ENCODE measurements at places on chromosomes 1 and 21.
A peak's percentile ranks its signal among the peaks of the same experiment; 100 is the strongest.

DNA sequence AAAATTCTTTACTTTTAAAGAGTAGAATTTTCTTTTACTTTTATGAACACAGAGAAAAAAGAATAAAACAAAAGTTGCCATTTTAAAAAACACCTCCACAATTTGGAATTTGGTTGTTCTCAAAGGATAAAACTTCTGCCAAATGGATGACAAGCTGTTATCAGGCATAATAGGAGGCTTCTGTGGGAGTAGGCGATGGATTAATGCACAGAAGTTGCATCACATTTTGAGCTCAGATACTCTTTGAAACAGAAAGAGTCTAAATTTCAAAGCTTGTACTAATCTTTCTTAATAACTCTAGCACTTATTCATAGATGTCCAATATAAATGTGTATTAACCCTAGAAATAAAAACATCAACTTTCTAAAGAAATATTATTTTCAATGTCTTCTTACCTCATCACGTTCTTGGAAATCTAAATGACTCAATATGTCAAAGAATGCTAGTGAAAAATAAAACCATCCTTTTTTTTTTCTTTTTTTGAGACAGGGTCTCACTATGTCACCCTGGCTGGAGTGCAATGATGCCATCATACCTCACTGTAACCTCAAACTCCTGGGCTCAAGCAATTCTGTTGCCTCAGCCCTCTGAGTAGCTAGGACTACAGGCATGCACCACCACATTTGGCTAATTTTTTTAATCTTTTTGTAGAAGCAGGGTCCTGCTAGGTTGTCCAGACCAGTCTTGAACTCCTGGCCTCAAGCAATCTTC lies 112.8 kb upstream of the USP25 start:
- DNase-seq, result no peak

GRCh38 chr21:26759731-26760130 lies 85.5 kb downstream of the ADAMTS1 start:
- no peak for DNase-seq

DNA sequence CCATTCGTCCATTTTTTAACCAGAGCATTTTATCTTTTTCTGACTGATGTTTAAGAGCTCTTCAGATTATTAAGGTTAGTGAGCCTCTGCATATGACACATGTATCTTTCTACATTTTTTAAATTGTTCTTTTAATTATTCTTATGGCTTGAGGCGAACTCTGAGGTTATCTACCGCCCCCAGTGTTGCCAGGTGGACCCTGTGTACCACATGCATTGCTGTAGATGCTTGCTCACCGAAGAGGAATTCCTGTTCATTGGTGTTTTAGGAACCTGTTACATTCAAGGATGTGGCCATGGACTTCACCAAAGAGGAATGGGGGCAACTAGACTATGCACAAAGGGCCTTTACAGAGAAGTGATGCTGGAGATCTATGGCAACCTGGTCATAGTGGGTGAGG lies 31.8 kb downstream of the ZNF684 start:
- DNase-seq, result no peak

- DNase-seq, result no peak
These were observed 49.7 kb downstream of the SLX9 start for GRCh38 chr21:44989537-44989886.

- no peak for DNase-seq
These were observed 7.0 kb downstream of the EPHX1 start for GRCh38 chr1:225816643-225817538.

GRCh38 chr1:209768354-209768774 lies 12.5 kb downstream of the TRAF3IP3 start:
- peak; percentile 66 for DNase-seq

DNA sequence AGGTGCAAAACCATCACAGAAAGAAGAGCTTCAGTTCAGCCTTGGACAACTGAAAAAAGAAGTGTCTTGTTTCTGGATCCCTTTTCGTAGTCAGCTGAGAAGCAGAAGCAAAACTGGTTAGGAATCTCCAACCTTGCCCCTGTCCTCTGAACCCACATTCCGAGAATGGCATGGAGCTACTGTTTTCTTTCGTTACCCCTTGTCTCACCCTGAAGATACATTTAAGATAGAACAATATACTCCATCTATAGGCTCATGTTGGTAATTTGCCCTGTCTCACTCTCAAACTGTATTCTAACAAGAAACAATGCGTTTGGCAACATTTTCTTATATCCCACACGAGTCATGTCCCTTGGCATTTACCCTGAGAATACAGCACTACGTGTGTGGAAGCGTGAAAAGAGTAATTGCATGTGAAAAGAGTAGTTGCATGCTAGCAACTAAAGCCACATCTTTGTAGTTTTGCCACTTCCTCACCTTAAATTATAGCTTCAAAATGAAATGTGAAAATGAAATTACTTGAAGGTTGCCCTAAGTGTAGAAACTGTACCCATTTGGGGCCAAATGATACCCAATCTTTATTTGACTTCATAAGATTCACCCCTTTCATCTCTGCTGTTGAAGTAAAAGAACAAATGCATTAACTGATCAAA lies 5.3 kb downstream of the SLAMF7 start:
- no peak for DNase-seq

DNA sequence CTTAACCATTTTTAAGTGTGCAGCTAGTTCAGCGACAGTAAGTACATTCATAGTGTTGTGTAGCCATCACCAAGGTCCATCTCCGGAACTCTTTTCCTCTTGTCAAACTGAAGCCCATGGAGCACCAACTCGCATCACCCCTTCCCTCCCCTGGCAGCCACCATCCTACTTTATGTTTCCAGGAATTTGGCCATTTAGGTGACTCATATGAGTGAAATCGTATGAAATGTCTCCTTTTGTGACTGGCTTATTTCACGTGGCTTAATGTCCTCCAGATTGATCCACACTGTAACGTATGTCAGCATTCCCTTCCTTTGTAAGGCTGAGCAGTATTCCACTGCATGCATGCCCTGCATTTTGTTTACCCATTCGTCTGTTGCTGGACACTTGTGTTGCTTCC lies 2.5 kb downstream of the COL6A2 start:
- no peak for DNase-seq

- no peak for DNase-seq
These were observed 630.4 kb downstream of the PTPRC start for GRCh38 chr1:199269241-199269640.

GRCh38 chr1:180571832-180572636 lies 13.3 kb downstream of the OVAAL start:
- no peak for DNase-seq

Data from stimulated activated CD4-positive, alpha-beta T cell treated with anti-CD3 and anti-CD28 coated beads, TNF-alpha, amount 100 ng/mL, for 1 hour (primary cell).